ENCODE measurements at places on chromosomes 2 and 18.

GRCh38 chr2:240589850-240590525 is 3.5 kb downstream of the CAPN10 start:
- DNase-seq: no peak

DNA sequence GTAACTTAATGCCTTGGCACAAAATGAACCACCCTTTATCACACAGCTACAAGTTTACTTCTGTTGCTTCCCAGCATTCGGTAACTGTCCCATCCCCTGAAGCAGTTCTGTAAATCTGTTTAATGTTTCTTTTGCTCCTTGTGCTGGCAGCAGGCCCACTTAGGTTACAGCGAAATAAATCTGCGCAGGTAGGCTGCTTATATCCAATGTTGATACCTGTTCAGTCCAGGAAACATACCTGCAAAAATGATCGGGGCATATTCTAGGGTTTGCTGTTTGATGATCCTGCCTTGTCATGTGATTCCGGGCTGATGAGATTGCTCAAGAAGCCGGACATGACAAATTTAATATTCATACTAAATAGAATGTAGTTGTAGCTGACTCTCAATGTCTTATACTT is 23.3 kb downstream of the PELI1 start:
- DNase-seq: no peak

- DNase-seq: no peak
Measured at GRCh38 chr18:79452190-79452990, 56.7 kb downstream of the NFATC1 start.

- no peak for DNase-seq
Measured at GRCh38 chr2:182006595-182007341, 21.1 kb downstream of the PPP1R1C start.

GRCh38 chr2:225100856-225101294 is 58.6 kb upstream of the DOCK10 start:
- no peak for DNase-seq

- peak; percentile 79 for DNase-seq
Measured at GRCh38 chr2:168247341-168248261, at the start of gene STK39. Gene STK39 (minus strand): TSS chr2:168247595. CDS start chr2:168247435, 160 bp downstream.

DNA sequence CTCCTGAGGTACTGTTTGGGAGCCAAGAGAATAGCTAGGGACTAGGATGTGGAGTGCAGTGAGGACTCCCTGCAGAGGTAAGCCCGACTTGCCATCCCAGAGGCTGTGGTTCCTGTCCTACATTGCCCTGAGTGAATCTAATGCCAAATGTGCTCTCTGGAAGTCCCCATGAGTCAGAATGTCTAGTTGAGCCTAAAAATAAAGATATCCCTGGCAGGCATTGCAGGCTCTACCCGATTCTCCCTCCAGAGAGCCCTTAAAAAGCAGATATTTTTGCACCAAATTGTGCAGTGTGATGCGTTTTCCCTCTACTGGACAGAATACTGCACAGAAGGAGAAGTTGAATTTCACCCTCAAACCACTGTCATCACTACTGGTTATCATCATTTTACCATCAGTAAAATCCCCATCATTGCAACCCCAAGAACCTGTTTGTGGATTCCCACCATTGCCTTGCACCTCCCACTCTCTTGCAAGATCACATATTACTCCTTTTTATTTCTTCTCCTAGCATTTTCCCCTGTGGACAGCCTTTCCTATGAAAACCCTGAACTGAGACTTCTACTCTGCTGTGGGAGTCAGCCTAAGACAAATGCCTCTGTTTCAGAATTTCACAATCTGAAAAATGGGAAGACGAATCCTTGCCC is 98.0 kb downstream of the MARCHF4 start:
- DNase-seq: no peak

DNA sequence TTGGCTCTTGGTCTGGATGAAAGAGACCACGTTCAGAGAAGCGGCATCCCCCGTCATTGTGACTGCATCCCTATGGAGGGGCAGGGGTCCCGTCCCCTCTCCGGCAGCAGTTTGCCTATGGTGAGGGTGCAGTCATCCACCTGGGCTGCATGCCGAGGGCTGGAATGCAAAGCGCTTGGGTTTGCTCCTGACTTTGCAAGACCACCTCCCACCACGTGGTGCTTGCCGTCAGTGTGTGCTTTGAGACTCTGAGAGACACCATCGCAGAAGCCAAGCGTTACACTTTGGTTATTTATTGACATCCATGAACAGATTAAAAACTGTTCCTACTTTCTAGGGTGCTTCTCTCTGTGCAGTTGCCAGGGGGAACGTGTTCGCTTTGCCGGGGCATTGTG is 59.5 kb downstream of the SH3RF3 start:
- DNase-seq: no peak

DNA sequence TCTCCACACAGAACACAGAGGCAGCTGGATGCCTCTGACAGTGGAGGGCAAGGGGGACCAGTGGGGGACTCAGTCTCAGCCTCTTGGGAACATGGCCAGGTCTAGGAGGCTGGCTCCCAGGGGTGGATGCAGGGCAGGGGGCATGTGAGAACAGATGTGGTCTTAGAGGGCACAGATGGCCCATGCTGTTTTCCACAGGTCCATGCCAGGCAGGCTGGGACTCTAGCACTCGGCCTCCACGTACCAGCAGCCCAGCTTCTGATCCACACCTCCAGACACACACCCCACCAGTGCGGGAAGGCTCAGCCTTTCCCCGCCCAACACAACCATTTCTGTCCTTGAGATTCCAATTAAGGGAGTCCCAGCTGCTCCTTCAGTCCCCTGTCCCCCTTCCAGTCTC is 42.4 kb downstream of the TNS1 start:
- no peak for DNase-seq

- DNase-seq: no peak
Measured at GRCh38 chr18:49161627-49162026, 210.9 kb upstream of the SMAD7 start.

DNA sequence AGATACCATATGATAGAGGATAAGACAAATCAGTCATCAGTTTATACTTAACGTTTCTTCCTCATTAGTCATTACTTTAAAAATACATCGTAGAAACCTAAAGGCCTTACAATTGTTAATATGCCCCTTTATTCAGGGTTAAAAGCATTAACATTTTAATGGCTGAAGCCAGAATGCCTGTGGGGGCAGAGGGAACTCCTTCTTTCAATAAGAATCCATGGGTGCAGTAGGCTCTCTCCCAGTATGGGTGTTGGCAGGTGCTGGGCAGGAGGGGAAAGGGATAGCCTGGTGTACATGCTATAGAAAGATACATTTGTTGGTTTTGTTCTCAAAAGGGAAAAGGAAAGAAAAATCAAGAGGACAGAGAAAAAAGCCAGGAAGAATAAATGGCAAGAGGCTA is 1035.7 kb upstream of the POU3F3 start:
- no peak for DNase-seq

DNA sequence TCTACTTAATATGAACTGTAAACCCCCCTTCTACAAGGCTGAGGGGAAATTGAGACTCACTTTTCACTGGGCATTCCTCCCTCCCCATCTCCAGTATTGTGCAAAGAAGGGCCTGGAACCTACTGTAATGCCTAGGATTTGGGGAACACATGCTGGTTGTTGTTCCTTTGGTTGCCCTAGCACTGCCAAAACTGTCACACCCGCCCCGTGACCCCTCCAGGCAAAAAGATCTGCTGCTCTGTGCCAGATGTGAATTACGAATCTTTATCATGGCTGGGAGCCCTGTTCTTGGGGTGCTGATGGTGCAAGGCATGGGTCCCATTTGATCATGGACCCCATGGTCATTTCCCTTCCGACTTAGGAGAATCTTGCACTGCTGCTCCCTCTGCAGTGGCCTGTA is 95.4 kb downstream of the CABLES1 start:
- DNase-seq: no peak

DNA sequence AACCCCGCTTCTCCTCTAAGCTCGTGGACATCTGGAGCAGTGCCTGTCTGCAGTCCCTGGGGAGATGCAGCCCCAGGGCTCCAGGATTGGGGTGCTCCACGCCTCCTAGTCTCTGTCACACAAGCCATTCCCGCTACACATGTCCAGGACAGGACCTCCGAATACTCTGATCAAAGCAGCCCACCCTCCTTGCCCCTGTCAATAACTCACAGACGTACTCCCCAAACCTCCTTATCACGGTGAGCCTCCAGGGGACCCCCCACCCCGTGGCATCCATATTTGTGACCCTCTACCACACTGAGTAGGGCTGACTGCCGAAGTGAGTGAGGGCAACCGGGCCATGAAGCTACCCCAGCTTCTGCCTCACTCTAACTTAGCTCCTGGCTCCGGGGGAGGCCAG is 727.7 kb downstream of the GALR1 start:
- DNase-seq: no peak

DNA sequence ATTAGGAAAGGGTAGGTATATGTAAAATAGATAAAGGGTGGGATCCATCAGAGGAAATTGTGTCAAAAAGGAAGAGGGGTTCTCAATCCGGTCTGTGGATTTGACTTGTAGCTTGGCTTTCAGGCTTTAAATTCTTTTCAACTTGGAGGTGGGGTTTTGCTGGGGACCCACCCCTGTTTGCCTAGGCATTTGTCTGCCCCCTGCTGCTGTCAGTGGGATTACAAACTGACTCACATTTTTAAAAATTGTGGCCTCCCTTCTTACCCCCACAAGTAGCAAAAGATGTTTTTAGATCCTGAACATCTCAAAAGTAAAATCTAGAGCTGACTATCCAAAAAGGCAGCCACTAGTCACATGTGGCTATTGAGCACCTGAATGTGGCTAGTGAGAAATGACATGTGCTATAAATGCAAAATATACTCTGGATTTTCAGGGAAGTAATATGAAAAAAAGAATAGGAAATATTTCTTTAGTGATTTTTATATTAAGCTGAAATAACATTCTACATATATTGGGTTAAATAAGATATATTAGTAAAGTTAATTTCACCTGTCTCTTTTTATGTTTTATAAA is 178.9 kb downstream of the GFPT1 start:
- no peak for DNase-seq

GRCh38 chr2:118925981-118926380 is 16.0 kb upstream of the MARCO start:
- DNase-seq: no peak

DNA sequence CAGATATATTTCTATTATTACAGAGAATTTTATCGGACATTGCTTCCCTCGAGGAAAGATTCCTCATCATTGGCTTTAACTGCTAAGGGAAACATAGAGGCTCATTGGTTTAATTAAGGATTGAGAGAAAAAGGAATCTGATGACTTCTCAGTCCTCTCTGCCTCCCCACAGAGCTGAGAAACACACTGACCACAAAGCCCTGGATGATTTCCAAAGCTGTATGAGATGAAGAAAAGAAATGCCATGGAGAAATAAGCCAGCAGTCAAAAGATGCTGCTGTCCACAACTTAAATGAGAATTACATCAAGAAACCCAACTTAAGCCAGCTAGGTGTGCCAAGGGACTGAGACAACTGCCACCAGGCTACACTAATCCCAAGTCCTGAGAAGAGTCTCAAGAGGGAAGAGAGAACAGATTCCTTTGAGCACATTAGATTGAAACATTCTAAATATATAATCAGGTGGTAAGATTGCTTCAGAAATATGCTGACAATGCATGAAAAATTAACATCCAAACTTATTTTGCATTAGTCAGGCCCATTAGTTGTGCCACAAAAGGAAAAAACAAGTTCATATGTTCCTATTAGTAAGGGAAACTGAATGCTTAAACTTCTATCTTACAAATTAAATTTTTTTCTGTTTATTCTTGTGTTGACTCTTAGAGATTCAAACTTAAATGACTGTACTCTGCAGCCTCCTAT is 308.1 kb upstream of the CYRIA start:
- DNase-seq: no peak

- DNase-seq: no peak
Measured at GRCh38 chr2:236667526-236667925, 97.9 kb downstream of the ACKR3 start.

GRCh38 chr2:170121689-170122088 is 56.3 kb upstream of the MYO3B start:
- DNase-seq: no peak

- DNase-seq: no peak
Measured at GRCh38 chr2:212863185-212863588, 288.2 kb downstream of the IKZF2 start.

DNA sequence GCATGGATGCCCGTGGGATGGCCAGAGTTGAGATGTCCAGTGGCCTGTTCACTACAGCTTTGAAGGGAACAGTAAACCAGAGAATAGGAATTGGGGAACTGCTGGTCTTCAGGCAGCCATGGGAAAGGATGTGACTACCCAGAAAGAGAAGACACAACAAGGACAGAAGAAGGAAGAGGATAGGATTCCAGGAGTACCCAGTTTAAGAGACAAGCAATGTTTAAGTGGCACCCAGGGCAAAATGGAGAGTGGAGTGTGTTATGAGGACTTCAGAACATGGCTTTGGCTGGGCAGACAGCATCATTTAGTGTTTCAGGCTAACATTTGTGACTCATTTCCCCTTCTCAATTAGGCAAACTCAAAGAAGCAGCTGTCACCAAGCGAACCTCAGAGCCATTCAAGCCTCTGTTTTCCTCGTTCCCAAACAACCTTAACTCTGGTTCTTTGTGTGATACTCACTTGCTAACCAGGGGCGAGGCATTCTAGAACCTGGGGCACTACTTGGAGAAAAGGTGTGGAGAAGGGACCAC is 4.0 kb upstream of the FAM124B start:
- DNase-seq: peak; percentile 42

DNA sequence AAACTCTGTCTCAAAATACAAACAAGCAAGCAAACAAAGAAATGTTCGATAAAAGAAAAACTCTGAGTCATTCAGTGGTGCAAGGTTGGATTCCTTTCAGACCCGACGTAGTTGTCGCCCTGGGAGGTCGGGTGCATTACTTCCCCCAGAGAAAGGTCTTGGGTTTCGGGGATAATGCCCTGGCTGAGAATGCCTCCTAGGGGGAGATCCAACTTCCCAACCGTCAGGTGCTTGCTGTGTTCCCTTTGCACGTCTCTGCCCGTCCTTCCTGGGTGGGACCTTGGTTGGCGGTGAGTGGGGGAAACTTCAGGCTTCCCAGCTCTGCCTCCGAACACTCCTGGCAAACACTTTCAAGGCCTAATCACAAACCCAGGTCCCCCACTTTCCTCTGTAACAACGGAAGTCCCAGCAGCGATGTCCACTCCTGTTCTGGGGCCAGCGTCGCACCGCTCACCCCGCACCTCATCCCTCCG is 609 bp downstream of the TPGS2 start:
- DNase-seq: no peak

DNA sequence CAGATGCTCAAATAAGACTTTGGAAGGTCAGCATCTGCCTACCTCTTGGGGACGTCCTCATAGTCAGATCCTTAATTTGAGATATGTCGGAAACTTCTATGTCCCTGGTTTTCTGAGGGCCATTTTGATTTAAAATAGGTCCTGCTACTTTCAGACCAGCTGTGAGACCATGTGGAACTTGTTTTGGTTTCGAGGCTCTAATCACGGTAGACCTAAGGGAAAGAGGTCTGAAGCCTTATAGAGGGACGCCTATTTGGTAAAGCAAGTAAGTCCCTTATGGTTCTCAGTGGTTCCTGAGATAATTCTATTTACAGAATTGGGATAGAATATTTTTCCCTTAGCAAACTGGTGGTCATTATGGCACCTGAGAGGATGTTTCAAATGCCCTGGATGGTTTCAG is 75.1 kb downstream of the RFTN2 start:
- no peak for DNase-seq

- DNase-seq: no peak
Measured at GRCh38 chr2:72155151-72155550, 7.5 kb upstream of the CYP26B1 start.

- no peak for DNase-seq
Measured at GRCh38 chr2:20433946-20434553, 12.8 kb upstream of the RHOB start.

GRCh38 chr2:31998731-31999383 is 12.0 kb downstream of the MEMO1 start:
- DNase-seq: no peak

GRCh38 chr2:10504370-10504993 is 56.4 kb upstream of the ODC1 start:
- no peak for DNase-seq

GRCh38 chr2:184743096-184743495 is 144.8 kb downstream of the ZNF804A start:
- no peak for DNase-seq

All from NCI-H446 (cell line).